ENCODE measurements at places on chromosomes 12 and 14.

DNA sequence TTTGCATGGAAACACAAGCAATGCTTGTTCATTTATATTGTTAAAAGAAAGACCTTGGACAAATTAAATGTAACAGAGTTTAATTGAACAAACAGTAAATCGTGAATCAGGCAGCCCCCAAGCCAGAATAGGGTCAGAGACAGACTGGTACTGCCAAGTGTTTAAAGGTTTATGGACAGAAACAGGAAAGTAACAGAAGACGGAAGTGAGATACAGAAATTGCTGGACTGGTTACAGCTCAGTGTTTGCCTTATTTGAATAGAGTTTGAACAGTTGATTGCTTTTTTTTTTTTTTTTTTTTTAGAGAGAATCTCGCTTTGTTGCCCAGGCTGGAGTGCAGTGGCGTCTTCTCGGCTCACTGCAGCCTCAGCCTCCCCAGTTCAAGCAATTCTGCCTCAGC lies 50.3 kb downstream of the DAO start:
- DNase-seq = no peak

GRCh38 chr12:107179871-107180270 lies 86.5 kb upstream of the CRY1 start:
- DNase-seq = no peak

DNA sequence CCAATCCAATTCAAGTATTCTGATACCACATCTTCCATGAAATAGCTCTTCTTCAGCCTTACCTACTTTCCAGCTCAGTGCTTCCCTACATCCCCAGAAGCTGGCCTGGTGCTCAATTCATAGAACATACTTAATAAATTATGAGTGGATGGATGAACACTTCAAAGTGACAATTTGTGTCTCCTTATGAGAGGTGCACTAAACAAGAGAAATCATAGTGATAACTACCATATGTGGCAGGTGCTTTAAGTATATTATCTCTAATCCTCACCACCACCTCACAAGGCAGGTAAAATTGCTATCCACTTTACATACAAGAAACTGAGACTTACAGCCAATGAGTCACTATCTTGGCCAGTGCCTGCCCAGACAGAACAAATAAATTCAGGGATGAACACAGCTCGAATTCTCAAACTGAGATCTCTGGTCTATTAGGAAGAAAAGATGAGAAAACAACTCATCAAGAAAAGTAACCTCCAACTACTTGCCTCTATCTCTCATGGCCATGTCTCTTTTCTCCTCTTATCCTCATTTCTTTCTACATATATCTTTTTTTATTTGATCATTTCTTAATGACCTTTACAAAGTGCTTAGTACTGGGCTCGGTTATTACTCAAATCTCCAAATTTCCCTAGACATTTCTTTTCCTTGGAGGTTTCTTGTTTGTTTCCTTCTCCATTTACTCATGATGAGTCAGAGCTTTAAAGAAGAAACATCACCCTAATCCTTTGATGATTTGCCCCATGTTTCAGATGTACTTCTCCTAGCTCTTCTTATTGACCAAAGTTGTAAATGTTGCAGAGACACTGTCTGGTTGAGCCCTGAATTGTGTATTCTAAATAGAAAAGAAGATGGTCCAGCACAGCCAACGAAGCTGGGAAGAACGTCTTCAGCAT lies 161.5 kb downstream of the RPS29 start:
- DNase-seq = no peak

DNA sequence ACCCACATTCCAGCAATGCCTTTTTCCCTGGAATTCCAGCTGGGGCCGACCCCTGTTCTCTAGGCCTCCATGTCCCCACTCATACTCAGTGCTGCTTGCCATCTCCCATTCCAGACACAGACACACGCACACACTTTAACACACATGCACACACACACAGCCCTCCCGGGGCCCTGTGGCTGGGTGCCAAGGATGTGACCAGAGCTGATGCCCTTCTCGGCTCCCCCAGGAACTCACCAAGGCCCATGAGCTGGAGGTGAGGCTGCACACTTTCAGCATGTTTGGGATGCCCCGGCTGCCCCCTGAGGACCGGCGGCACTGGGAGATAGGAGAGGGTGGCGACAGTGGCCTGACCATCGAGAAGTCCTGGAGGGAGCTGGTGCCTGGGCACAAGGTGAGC lies 4.3 kb downstream of the PLEKHG6 start:
- DNase-seq = no peak

- no peak for DNase-seq
Observed at GRCh38 chr12:2607881-2608607, 186.7 kb upstream of the FKBP4 start.

- DNase-seq = no peak
Observed at GRCh38 chr14:94964181-94964580, 193.1 kb downstream of the DICER1 start.

DNA sequence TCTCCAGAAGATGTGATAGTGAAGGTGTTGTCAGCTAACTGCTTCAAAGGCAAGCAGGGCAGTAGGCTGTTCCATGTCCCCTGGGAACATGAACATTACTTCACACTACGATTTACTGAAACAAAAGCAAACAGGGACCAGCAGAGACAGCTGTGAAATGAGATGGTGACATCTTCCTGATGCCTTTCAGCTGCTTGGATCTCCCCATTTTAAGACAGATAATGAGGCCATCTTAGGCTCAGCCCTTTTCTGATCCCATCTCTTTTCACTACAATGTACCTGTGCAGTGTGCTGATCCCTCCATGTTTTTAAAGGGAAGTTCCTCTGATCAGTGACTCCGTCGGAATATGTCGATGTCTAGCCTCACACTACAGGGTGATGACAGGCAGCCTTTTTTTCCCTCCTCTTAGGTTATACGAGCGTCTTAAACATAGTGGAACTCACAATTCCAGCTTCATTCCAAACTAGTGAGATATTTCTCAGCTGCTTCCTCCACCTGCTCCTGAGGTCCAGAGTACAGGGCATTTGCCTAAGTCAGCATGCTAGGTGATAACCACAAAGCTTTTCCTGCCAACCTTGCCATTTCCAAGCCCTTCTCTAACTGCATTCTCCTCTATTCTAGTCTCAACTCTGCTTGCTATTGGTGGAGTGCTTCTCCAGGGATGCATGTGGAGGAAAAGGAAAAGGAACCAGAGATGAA lies 87.6 kb upstream of the EGLN3 start:
- no peak for DNase-seq

- no peak for DNase-seq
Observed at GRCh38 chr12:75814851-75815754, 216.5 kb downstream of the PHLDA1 start.

- no peak for DNase-seq
Observed at GRCh38 chr14:102539544-102540314, 30.2 kb upstream of the ANKRD9 start.

DNA sequence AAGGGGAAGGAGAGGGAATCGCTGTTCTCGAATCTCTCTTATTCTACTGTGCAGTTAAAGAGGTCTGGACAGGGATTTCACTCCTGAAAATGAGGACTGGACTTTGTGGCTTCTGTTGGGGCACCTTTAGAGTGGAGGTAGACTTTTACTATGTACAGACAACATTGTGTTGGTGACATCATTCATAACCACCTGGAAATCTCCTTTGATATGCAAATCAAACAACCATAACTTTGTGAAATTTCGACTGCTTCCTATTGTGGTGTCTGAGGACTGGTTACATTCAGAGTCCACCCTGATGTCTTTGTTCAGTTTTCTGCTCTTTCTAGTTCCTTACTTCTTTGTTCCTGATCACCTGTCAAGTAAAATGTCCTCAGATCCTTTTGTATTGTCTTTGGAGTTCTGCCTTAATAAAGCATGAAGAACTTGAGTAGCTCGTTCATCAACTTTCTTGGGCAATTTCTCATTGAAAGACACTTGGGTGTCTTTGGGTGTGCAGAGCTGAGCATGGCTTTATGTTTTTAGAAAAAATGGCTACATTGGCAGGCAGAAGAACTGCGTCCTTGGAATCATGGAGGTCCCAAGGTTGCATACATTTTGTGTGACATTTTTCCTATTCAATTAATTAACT lies 29.8 kb downstream of the LRRK2 start:
- no peak for DNase-seq

GRCh38 chr12:124762791-124763593 lies 100.7 kb downstream of the SCARB1 start:
- no peak for DNase-seq

DNA sequence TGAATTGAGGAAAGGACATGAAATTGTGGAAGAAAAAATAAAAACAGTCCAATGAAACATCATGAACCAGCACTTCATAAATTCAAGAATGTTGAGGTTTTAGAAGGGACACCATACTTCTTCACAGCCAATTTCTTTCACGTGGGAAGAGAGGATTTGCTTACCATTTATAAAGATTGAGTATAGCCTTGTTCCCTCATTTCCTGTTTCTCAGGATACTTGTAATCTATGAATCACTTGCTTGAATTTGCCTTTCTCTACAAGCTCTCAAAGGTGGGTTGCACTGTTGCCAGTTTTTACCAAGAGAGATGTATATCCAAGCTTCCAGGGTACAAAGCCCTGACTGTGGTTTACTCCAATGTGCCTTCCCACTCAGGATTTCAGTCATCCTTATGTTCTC lies 116.1 kb downstream of the DUSP6 start:
- no peak for DNase-seq

GRCh38 chr14:96016501-96017160 lies 22.5 kb upstream of the C14orf132 start:
- no peak for DNase-seq

DNA sequence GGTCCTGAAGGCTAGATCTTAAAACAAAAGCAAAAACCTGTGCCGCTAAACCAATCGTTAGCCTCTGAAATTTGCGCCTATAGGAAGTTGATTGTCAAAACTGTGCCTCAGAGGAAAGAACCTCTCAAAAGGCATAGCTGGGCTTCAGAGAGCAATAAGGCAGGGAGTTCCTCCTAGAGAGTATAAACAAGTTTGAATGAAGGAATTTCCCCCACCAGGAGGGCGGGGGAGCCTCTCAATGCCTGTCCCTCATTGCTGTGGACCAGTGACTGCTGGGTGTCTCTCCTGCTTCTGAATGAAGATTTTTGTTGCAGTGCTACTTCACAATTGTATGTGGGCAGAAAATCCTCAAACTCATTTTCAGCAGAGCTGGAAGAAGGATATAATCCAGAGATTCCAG lies 88.6 kb downstream of the KCNK10 start:
- DNase-seq = no peak

DNA sequence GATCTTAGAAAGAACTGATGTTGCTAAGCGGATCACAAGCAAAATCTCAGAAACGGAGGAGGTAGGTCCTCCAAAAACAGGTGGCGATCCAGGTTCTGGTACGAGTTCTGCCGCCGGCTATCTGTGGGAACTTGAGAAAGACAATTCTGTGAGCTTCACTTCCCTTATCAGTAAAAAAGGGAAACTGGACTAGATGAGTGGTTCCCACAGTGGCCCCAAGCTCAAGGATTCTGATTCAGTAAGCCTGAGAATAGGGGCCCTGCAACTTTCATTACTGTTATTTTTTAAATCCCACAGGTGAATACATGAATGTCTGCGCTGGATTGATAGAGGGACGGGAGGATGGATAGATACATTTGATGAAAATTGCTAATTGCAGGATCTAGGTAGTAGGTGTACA lies 160.2 kb downstream of the PPM1H start:
- no peak for DNase-seq

- DNase-seq = no peak
Observed at GRCh38 chr14:22472935-22473854, 115.8 kb downstream of the DAD1 start.

- DNase-seq = no peak
Observed at GRCh38 chr12:26643532-26644315, 189.3 kb downstream of the ITPR2 start.

GRCh38 chr12:6266541-6266966 lies 43.9 kb upstream of the PLEKHG6 start:
- DNase-seq = no peak

DNA sequence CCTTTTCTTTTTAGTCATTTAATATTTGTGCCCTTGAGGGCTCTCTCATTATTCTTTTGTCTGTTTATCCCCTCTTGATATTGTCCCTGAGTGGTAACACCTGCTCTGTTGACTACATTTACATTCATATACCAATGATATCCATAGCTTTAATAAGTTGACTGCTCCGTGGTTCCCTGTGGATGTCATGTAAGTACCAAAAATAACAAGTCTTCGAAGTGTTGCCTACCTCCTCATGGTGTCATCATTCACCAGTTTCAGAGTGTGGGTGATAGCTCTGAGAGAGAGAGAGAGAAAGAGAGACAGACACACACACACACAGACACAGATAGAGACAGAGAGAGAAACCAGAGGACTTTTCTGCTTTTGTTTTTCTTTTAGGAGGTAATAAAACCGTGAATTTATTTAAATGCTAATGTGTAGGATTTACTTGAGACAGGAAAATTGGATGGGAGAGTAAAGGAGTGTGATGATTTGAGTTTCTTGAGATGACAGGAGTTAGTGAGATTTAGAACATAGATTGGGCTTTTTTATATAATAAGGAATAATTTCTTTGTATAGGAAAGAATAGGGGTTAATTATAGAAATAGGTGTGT lies 52.2 kb downstream of the PAPOLA start:
- no peak for DNase-seq

- no peak for DNase-seq
Observed at GRCh38 chr12:12546314-12546772, 16.3 kb downstream of the DUSP16 start.

GRCh38 chr14:104181761-104182530 lies 43.6 kb downstream of the KIF26A start:
- no peak for DNase-seq

GRCh38 chr12:75553836-75554555 lies 42.6 kb upstream of the KRR1 start:
- DNase-seq = no peak

- DNase-seq = no peak
Observed at GRCh38 chr14:75884198-75884611, 97.6 kb downstream of the TGFB3 start.

GRCh38 chr14:63852271-63852816 lies 460 bp upstream of the SYNE2 start:
- no peak for DNase-seq

GRCh38 chr12:25904442-25904841 lies 54.0 kb upstream of the RASSF8 start:
- no peak for DNase-seq

- no peak for DNase-seq
Observed at GRCh38 chr12:65308006-65308405, 29.5 kb downstream of the MSRB3 start.

DNA sequence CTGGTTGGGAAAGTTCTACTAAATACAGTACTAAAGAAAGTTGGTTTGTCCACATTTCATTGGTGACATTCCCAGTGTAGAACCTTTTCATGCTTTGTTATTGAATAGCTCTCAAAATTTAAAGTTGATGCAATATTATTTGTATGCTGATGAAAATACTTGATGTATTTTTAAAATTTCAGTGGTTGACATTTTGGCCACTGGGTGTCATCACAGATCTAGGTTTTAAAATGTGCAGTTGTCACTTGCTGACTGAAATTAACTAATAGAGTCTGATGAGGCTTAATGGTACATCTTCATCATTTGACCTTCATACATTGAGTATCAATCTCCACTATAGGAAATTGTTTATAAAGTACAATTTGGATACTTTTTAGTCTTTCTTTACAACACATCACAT lies 37.1 kb downstream of the CMAS start:
- DNase-seq = no peak

DNA sequence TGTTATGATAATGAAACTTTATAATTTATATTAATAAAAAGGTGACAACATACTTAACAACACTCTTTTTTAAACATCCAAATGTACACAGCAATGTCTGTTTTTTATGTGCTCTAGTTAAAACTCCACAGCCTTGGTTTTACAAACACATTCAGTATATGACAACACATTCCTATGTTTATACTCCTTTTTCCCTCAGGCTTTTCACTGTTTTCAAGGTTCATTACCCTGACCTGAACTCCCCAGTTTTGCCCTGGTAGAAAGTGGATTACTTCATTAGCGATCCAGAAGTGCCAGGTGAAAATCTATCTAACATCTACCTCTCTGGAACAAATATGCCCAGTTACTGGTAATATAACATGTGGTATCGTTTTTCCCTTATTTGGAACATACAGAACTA lies 340.2 kb upstream of the DDHD1 start:
- no peak for DNase-seq
